Right forelimb (tissue), 1 donor: ENCODE measurements at places on chromosomes 2 and 18.

DNA sequence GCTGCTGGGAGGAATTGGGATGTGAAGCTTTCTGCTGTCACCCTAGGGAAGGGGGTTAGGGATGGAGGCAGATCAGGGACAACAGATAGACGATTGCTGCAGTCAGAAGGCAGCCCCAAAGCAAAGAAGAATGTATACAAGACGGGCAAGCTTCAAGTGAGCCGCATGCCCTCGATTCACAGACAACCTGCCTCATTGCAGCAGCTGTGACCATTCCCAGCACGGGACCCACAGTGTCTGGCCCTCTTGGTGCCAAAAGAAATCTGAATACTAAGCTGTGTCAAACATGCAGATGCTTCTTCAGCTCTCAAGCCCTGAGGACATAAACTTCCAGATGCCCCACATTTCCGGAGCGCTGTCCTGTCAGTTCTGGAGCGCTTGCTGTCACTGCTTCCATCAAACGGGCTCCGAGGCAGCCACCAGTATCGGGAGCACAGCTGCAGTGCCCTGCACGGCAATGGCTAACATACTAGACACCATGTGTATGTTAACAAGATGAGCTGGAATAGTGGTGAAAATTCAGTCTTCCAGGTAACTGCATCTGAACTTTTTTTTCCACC, 33.8 kb downstream of the PRELID3A start:
- no peak for DNase-seq

GRCh38 chr18:35390951-35391700, 14.0 kb upstream of the ZNF396 start:
- no peak for DNase-seq

DNA sequence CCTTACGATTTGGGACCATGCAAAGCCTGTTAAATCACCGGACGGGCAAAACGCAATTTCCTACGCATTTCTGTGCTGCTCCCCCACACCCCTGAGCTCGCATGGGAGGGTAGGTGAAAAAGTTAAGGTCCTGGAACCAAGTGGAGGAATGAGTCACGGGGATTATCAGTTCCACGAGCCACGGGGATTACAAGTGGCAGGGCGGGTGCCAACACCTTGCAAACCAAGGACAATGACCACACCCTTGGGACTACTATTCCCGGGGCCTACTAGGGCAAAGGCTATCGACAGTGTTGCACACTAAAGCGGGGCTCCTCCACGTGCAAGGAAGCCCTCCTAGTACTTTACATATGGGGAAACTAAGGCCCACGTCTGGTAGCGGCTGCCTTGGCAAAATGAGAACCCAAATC, 447 bp downstream of the RETSAT start:
- peak; percentile 45 for DNase-seq

DNA sequence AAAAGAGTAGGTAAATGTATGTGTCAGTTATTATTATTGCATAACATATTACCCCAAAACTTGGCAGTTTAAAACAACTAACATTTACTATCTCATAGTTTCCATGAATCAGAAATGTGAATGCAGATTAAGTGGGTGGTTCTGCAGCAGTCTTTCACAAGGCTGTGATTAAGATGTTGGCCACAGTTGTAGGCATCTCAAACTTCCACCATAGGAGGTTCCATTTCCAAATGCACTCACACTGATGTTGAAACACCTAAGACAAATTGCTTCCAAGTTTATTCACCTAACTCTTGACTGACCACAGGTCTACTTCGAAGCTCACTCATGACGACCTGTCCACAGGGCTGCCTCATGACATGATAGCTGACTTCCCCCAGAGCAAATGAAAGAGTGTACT, 360.8 kb downstream of the GRB14 start:
- DNase-seq, result no peak

DNA sequence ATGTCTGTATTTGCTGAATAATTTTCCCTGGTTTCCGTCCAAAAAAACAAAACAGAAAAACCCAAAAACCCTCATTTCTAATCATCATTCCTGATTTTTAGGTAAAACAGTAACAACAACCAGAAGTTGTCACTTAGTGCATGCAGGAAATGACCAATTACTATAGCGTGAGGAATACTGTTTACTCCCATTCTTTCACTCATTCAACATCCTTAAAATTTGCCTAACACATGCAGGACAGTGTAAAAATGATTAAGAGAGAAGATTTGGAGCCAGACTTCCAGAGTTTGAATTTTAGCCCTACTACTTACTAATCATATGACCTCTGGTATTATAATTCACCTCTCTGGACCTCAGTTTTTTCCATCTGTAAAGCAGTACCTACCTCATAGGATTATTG, 83.1 kb downstream of the FIGN start:
- DNase-seq, result no peak

- no peak for DNase-seq
These were observed 226.2 kb downstream of the ASXL3 start for GRCh38 chr18:33804258-33804657.

GRCh38 chr18:63307551-63308200, 11.9 kb downstream of the BCL2 start:
- DNase-seq, result no peak

GRCh38 chr2:2771721-2772411, 440.8 kb upstream of the MYT1L start:
- DNase-seq, result no peak

DNA sequence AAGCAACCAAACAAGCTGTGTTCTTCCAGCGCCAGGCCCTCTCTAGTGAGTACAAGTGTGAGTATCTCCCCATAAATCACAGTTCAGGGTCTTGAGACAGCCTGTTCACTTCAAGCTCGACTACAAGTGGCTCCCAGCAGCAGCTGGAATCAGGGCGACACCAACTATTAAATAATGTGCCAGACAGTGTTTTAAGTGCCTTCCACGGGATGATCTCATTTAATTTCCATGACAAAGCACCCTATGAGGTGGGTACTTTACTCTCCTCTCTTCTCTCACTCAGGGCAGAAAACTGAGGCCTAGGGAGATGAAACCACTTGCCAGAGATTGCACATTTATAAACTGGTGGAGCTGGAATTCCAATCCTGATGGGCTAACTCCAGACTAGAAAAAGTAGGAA, 2.6 kb upstream of the FAM136A start:
- no peak for DNase-seq

GRCh38 chr2:237120916-237121315, 35.2 kb downstream of the COPS8 start:
- no peak for DNase-seq

DNA sequence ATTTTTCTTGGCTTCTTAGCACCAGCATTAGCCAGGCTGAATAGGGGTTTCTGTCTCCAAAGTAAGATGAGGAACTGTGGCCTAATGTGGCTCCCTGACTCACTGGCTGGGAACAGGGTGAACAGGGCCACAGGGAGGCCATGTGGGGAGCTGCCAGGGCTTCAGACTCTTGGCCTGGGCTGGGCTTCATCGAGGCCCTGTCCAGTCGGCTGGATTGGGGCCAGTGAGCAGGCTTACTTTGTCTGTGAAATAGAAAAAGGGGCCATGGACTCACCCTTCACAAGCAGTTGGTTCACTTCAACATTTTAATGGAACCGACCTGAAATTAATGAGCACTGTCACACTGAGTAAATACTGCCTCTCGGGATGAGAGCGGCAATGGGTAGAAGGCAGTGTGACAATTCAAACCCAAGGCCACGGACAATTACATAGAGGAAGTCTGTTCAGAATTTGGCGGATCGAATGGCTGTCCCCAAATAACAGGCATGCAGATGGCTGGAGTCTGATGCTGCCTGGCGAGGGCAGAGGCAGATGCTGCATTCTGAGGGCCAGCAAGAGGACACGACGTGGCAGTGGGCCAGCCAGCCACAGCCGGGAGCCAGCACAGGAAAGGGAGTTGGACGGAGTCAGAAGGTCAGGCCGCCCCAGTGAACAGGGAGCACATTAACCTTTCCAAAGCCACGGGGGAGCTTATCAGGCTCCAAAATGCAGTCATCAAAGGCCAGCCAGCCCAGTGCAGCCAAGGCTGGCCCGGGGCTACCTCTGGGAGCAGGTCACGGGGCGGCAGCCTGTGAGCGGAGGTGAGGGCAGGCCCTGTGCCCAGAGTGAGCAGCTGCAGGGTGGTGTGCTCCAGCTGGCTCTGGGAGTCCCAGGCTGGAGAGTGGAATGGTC, 146.6 kb upstream of the REV1 start:
- peak; percentile 75 for DNase-seq

DNA sequence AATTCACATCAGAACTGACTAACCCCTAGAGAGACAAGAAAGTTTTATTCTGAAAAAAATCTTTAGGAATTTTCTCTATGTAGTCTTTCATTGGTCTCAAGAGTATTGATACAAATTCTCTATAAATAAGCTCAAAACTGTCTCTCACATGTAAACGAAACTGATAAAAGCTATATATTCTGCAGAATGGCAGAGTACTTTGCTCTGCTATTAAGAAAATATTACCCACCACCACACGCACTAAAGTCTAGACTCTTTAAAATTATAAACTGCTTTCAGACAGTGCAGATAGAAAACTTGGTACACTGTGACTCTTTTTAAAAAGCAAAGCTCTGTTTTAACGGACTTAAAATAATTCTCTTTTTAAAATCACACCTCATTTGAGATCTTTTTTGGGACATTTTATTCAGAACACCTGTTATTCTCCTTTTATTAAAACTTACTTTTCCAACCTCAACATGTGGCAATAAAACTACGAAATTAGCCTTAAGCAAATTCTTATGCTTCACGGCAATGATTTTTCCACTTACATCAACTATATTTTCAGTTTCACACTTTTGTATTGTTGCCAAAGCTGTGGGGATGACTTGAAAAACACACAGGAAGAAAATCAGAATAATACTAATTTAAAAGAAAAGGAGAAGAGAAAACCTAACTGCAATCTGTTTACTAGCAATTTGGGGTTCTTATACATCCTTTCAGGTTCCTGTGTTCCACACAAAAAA, 58.0 kb downstream of the CCDC88A start:
- DNase-seq, result no peak

GRCh38 chr2:149441255-149441654, 110.9 kb downstream of the LYPD6 start:
- no peak for DNase-seq

GRCh38 chr2:51105811-51106210, 73.9 kb upstream of the NRXN1 start:
- DNase-seq, result no peak

GRCh38 chr2:233084488-233084887, 24.3 kb downstream of the INPP5D start:
- DNase-seq, result no peak

- DNase-seq, result no peak
These were observed 43.5 kb upstream of the TMEM131 start for GRCh38 chr2:98039085-98039756.

GRCh38 chr2:105070010-105070865, 32.4 kb downstream of the MRPS9 start:
- DNase-seq, result no peak

DNA sequence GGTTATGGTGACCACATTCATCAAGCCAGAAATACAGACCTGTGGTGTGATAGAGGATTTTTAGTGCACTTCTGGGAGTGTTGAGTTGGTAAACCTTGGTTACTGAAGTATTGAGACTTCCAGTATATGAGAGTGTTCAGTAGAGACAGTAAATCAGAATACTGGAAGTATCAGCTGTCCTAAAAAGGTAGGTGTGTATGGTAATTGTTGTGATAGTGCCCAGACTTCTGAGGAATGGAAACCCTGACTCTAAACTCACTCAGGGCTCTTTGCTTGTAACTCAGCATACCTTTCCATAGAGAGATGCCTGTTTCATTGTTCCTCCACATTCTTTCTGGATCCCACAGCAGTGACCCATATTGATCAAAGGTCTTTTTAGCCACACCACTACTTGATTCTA, 217.1 kb downstream of the SETBP1 start:
- DNase-seq, result no peak

DNA sequence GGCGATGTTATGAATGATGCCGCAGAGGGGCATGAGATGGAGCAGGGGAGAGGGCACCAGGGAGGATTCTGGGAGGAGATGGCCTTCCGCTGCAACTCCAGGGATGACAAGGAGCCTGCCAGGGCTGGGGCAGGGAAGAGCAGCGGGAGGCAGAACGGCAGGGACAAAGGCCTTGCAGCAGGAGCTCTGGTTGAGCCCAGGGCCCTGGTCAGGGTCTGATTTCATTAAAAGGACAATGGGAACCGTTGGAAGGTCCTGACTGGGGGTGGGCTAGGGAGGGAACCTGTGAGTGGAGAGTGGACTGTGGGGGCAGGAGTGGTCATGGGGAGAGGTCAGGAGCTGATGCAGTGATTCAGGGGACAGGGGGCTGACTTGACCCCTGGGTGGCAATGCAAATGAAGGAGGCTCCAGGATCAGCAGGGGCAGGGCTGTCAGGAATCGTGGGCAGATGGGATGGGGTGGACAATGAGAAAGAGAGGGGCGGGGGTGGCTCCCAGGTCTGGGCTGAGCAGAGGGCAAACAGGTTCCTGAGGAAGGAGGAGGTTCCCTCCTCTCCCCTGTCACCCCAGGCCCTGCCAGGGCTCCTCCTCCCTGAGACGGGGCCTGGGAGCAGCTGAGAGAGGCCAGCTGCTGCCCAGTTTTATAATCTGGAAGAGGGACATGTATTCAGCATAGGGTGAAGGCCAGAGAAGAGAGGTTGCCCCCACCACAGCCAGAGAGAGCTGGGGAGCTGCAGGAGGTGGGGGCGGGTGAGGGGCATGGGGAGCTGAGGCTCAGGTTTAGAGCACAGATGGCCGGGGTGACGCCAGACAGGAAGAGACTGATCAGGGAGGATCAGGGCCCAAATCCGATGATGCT, 7.3 kb upstream of the DUSP2 start:
- DNase-seq, result no peak

DNA sequence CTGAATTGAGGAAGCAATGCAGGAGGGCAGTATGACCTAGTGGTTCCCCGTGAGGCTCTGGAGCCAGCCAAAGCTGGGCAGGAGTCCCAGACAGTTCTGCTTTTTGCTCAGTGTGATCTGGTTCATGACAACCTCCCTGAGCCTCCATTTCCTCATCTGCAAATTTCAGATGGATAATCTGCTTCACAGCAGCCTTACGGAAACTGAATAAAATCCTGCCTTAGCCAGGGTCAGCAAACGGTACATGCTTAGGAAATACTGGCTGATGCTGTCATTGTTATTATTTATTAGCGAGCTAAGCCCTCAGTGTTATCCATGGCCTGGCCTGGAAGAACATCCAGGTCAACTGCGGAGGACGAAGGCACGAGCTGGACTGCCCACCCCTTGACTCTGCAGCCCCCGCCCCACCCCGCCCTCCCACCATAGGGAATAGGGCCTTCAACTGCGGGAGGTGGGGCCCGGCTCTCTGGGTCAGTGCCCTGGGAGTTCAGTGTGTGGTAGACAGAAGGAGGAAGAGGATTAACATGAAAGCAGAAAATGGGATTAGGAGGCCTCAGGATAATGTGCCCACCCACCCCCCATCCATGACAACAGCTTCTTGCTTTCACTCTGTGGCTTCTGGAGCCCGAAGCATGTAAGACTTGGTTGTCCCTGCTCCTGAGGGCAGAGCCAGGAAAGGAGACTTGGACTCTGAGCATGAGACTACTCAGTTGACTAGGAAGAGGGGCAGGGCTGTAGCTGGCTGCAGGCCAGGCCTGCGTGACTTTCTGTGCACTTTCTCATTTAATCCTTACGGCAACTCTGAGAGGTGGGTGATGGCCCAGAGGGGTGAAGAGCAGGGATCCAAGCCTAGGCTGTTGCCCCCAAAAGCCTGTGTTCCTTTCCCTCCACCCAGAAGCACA, 13.1 kb downstream of the PKDCC start:
- DNase-seq, result no peak
